ENCODE measurements at places on chromosomes 13 and 19.
A peak's percentile ranks its signal among the peaks of the same experiment; 100 is the strongest.

GRCh38 chr19:19591133-19591825, 27.2 kb downstream of the PBX4 start:
- peak; percentile 41 for DNase-seq

GRCh38 chr13:65913173-65913572, 1317.0 kb downstream of the PCDH9 start:
- no peak for DNase-seq

DNA sequence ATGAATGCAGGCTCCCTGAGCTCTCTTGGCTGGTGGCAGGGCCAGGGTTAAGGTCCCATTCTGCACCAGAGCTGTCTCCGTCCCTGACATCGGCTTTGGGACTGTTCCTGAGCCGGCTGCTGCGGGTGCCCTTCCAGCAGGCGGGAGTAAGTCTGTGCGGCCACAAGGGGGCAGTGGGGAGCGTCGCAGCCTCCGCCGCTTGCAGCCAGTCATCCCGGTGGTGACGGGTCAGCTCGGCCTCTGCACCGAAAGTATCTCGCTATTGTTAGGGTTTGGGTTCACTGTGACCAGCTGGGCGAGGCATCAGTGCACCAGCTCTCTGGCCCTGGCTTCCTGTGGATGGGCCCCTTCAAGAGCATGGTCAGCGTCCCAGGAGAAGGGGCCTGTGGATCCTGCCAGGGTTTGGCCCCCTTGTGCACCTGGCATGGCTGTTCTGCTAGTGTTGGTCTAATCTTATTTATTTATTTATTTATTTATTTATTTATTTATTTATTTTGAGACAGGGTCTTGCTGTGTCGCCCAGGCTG, 15.1 kb downstream of the NDUFB7 start:
- peak; percentile 53 for DNase-seq

DNA sequence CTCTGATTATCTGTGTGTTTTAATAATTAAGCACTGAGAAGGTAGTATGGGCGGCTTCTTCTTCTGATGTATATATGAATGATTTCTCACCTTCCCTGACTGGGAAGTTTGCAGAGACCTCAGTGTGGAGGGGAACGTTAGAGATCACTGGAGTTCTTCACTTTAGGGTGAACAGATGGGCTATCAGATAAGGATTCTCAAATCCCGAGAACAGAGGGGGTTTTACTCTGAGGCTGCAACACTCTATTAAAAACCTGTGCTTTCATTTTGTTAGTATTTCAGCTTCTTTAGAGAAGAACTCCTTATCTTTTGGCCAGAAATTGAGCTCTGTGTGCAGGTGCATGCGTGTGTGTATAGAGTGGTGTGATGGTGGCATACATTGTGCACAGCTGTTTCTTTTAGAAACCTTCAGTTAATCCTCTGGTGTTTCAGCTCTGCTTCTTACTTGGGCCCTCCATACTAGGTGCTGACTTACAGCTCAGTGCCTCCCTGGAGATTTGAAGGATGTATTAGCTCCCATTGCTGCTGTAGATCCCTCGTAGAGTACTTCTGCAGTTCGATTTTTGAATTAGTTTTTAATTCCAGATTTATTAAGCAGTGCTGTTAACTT, 45.3 kb upstream of the PCDH9 start:
- DNase-seq, result no peak

DNA sequence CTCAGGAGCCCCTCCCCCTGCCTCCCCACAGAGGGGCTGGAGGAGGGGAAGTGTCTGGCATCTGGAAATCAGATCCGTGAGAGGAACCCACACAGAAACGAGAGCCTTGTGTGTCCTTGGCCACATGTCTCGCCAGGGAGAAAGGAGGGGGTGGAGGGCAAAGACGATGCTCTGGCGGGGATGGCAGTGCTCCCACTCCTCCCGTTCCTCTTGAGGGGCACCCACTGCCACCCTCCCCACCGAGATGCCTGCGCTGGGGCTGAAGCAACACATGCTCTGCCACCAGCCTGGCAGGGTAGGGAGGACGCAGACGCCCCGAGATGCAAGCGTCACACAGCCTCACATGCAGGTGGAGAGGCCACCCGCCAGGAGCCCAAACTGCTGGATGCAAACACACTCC, 2.8 kb downstream of the ADGRL1 start:
- no peak for DNase-seq

DNA sequence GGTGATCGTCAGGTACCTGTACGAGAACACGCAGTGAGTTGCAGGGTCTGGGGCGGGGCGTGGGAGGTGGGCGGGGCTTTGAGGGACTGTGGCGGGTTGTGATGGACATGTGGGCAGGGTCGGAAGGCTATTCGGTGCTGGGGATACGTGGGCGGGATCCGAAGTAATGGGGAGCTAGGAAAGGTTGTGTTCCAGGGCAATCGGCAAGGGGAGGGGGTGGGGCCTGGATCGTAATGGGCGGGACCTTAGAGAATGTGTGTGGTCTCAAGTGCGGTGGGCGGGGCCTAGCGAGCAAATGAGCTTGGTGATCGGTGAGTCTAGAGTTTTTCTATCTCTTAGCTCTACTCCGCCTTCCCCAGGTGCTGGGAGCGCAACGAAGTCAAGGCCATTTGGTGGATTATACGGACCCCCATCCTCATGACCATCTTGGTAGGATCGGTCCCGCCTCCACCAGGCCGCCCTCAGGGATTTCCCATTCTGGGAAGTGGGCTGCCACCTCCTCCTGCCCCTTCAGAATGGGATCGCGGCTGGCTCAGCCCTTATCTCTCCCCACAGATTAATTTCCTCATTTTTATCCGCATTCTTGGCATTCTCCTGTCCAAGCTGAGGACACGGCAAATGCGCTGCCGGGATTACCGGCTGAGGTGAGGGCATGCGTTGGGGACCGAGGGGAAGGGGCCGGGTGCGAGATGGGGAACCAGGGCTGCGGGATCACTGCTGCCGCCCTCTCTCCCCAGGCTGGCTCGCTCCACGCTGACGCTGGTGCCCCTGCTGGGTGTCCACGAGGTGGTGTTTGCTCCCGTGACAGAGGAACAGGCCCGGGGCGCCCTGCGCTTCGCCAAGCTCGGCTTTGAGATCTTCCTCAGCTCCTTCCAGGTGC, 9.6 kb downstream of the GIPR start:
- DNase-seq, result peak; percentile 62

GRCh38 chr19:46761418-46761831, 15.2 kb upstream of the STRN4 start:
- DNase-seq, result no peak

DNA sequence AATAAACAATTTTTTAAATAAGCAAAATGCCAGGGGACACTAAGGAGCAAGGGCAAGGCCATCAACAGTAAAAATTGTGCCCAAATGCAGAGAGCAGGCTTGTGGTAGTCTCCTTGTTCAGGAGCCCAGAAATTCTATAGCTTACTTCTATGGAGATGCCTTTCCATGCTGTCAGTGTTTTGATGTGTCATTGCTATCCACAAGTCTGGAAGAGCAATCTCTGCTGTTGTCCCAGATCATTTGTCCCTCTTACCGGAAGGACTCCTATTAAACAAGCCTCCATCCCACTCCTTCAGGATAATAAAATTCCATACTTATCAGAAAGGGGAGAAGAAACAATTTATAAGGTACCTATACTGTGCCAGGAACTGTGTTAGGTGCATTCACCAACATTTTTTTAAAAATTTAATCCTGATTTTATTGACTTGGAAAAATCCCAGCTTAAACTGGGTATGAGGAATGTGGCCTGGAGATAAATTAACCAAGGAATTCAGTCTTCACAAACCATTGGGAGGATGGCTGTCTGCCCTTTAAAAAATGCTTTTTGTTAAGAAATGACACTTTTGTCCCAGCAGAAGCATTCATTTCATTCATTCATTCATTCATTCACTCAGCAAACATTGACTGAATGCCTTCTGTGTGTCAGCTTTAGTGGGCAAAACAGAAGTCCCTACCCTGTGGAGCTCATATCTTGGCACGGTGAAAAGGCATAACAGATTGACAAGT, 26.8 kb upstream of the CYSLTR2 start:
- DNase-seq, result no peak

DNA sequence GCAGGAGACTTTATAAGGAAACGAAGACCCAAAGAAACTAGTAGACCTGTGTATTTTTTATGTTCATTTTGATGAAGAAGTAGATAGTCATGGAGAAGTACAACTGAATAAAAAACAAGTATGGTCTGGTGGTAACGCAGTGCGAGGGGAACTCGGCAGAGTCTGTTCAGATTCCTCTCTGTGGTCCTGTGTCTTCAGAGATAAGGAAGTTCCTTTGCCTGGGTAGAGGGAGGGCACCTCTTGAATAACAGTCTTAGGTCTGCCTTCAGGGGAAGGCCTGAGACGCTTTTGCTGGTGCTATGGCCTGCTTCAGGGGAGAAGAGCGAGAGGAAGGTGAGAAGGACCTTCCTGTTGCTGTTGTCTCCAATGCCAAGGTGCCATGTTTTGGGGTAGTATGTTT, 25.9 kb upstream of the SLC46A3 start:
- no peak for DNase-seq

DNA sequence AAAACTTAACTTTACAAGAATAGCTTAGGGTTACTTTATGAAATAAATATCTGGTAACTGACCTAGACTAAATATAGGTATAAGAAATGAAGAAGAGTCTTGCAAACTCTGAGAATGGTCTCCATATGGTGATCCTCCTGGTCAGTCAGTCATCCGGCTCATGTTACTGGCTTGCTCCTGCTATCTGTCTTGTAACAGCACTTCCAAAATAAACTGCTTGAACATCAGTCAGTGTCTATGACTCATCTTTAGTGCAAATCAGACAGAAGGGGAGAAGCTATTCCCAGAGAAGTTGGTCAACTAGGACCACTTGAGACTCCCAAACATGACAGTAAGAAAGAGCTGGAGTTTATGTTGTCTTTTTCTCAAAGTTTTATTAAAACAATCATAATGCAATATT, 1550.9 kb downstream of the PCDH9 start:
- DNase-seq, result no peak

DNA sequence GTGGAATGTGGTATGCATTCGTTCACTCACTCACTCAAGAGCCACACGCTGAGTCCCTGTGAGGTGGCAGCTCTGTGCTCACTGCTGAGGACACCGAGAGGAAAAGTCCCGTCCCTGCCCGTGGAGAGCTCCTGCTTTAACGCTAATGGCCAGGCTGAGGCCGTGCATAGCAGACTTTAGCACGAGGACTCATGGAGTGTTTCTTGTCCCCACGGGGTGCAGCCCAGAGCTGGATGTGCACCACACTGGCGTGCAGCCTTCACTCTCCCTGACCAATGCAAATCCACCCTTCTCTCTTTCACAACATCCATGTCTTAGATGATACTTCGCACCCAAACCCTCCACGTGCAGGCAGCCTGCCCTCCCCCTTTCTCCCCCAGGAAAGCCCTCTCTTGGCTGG, 159.6 kb upstream of the ZNF536 start:
- DNase-seq, result no peak

DNA sequence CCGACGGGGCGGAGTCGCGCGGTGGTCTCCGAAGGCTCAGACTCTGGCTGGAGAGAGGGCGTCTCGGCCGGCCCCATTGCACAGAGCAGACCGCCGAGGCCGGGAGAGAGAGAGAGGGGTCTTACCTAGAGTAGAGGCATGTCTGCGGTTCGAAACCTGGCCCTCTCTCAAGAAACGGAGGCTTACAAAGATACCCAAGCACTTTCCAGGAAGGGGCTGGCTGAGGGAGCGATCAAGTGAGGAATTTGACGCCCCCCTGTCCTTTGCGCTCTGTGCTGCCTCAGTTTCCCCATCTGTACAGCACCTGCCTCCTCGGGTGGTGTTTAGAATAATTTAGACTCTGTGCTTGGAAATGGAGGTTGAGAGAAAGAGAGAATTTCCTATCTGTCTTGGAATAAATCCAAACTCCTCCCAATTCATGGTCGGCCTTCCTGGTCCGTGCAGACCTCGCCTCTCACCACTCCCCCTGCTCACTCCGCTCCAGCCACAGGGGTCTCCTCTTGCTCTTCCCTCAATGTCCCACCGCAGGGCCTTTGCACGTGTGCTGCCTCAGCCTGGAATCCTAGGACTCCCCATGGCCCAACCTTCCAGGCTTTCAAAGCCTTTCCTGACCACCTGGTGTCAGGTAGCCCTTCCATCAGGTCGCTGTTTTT, 658 bp upstream of the ISOC2 start:
- DNase-seq, result no peak

DNA sequence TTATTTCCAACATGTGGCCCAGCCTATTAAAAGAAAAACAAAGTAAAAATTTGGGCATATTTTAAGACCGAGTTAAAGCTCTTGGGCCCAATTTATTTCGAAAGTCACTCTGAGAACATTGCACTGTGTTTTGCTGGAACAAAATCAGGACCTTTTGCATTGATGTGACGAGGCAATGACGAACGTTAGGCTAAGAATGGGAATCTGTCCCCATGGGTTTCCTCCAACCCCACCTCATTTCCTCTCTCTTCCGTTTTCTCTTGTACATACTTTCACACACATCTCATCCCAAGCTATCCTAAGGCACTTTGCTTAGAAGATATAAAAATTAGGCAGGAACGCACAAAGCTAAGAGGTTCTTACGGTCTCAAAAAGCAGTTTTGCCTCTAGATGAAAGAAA, 22.1 kb downstream of the EDNRB start:
- no peak for DNase-seq

DNA sequence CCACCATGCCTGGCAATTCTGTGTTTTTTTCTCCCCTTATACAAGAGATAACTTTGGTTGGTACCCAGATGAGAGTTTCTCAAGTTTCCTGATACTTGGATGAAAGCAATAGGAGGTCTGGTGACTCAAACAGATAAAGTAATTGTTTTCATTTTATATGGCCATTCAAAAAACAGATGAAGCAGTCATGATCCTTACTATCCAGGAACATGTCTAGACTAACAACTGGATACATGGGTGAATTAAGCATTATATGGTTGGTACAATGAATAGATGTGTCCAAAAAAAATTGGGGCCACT, 8.5 kb downstream of the ZNF430 start:
- DNase-seq, result no peak

DNA sequence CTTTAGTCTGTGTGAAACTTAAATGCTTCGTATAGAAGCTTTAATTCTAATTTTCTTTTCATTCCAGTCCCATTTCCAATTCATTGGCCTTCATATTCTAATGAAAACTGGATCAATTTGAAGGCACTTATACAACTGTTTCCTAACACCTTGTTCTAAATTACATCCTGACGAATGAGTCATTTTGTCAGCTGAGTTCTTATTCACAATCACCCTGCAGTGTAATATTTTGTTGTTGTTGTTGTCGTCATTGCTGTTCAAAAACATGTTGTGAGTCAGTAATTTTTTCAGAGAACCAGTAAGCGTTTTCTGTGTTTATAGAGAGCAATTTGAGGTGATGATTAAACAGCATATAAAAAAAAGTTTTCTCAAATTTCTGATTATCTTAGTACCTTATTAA, 290.0 kb downstream of the PCDH9 start:
- DNase-seq, result no peak

DNA sequence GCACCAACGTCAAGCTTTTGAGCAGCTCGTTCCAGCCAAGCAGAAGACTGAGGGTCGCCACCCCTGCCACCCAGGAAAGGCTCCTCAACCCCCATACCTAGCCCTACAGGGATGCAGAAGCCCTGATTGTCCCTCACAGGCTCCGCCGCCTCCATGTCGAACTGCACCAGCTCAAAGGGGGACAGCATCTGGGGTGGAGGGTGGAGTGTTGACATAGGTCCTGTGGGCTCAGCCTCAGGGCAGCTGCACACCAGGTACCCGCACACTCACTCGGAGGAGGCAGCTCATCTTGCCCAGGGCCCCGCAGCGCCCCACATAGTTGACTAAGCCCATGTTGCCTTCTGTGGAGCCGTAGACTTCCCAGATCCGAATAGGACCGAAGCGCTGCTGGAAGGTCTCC, 11.6 kb downstream of the SLC27A5 start:
- DNase-seq, result no peak

- DNase-seq, result no peak
Observed at GRCh38 chr13:29160862-29161261, 340.7 kb downstream of the MTUS2 start.

GRCh38 chr19:1501200-1501595, 10.2 kb downstream of the REEP6 start:
- no peak for DNase-seq

- no peak for DNase-seq
Observed at GRCh38 chr19:58521651-58522050, 2.0 kb upstream of the ZBTB45 start.
